Activated T-helper 1 cell treated with anti-CD3 and anti-CD28 coated beads, Interleukin-2, amount 50 U/mL, for 16 hours (primary cell): ENCODE measurements at places on chromosomes 3 and 15.

- DNase-seq, result no peak
Measured at GRCh38 chr15:93271871-93272270, 182.9 kb upstream of the RGMA start.

GRCh38 chr3:159619341-159619885 lies 369.2 kb upstream of the IL12A start:
- no peak for DNase-seq

DNA sequence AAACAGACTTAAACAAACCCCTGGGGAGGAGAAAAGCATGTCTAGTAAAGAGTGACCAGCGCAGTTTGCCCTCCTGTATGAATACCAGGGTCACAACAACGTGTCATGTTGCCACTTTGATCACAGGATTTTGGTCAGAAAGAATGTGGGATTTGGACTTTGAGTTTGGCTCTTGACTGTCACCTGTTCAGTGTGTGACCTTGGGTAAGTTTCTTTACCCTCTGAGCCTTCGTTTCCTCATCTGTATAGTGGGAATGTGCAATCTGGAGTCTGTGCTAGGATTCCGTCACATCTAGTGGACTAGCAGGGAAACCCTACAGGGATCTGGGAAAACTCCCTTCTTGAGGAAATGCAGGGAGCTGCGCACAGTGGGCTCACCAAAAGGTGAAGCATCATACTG lies 63.6 kb downstream of the CCNL1 start:
- DNase-seq, result no peak

DNA sequence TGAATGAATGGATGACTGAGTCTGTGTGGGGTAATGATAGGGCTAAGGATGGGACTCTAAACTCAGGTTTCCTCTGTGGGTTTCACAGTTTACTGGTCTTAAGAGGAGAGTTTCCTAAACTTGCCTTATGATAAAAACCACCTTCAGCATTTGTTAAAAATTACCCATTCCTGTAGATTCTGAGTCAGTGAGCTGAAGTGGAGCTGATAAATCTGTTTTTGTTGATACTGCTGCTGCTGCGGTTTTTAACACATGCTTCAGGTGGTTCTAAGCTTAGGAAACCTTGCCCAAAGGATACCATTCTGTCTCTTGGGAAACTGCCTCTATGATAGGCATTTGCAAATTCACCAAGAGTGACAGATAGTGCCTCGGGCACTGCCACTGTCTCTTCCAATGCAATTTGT lies 52.6 kb downstream of the MECOM start:
- DNase-seq, result no peak

GRCh38 chr15:59924096-59924495 lies 80.0 kb upstream of the FOXB1 start:
- DNase-seq, result no peak

DNA sequence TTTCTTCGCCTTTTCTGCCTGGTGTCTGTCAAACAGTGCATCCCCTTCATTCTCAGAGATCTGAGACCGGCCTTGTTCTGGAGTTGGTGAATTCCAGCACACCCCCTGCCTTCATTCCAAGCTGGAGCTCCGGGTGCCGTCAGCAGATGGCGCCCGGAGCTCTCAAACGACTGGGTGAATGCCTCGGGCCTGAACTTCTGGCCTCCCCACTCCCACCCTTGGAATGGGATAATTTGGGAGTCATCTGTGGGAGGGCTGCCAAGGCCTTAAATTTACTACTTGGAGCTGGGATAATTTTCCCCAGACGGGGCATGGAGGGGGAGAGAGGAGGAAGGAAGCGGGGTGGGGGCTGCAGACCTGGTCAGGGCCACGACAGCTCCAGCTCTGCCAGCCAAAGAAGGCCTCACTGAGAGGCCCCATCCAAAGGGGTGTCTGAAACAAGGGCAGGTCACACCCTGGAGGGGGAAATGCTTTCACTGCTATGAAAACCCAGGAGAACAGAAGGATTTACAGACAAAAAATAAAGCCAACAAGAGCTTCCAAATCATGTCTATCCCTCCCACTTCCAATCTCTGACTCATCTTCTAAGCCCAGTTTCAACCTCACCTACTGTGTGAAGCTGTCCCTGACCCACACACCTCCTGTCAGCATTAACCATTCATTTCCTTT lies 187.9 kb downstream of the OPA1 start:
- no peak for DNase-seq

GRCh38 chr3:42165211-42165610 lies 74.1 kb downstream of the TRAK1 start:
- DNase-seq, result no peak

DNA sequence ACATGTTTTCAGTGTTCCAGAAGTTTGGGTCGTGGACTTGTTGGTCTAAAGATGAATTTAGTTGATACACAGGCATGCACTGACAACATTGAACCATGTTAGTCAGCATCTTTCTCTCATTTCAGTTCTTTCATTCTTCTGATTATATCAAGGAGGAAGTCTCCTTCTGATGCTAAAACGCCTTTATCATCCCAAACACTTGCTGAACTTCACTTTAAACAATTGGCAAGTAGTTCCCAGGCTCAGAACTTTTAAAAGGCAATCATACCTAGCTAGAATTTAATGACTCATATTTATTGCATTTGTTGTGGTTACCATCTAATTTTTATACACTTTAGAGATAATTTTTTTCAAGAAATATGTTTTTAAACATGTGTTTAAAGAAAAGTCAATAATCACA lies 15.9 kb downstream of the LMCD1 start:
- no peak for DNase-seq

GRCh38 chr3:156131241-156131640 lies 10.9 kb downstream of the KCNAB1 start:
- no peak for DNase-seq

DNA sequence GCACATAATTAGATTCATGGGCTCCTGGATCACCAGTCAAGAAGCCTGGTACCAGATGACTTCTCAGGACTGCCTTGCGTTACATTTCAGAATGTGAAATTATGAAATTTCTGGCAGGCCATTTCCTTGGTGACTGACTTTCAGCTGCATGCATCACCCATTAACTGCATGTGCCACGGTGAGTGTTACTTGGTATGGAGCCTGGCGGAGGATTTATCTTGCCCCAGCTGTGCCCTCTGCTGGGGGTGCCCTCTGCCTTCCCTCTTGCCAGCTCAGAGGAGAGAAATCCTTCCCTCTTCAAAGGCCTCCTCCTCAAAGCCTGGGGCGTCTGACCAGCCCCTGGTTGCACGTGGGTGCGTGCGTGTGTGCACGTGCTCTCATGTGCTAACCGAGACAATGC lies 57.7 kb upstream of the CTSH start:
- no peak for DNase-seq
